ENCODE measurements at places on chromosomes 3 and 15.

DNA sequence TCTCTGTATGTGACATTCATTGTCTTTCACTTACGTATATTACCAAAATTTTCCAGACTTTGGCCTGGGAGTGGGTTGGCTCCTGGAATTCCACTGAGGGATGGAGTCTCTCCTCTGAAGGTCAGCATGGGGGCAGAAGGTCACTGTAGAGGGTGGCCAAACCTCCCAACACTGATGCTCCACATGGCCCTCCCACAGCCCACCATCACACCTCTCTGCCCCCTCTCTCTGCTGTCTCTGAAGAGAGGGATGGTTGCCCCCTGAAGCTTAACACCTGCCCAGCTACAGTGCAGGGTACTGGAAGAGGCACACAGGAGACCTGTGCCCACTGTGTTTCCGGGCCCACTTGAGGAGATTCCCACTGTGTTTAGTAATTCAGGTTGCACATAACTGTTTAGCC is 52.2 kb downstream of the CMTM6 start:
- no peak for DNase-seq

DNA sequence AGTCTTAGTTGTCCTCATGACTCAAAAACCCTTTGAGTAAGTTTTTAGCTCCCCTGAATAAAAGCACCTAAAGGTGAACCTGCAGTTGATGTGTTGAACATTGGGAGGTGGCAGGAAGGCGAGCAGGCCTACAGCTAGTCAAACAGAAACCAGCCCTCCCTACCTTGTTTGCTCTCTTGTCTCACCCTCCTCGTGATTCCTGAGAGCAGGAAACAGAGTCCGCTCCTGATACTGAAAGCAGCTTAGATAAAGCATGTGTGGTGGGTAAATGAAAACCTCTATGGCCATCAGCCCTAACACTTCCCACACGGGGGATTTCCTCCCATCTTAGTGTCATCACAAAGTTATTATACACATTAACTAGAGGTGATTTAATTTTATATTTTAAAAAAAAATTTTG is 21.8 kb upstream of the CLDN18 start:
- peak; percentile 69 for DNase-seq

GRCh38 chr3:123629747-123630047 is 44.8 kb upstream of the HACD2 start:
- DNase-seq = no peak

- DNase-seq = no peak
Measured at GRCh38 chr3:71074423-71074822, 509.1 kb downstream of the FOXP1 start.

- DNase-seq = no peak
Measured at GRCh38 chr15:25332306-25332705, 106.5 kb downstream of the UBE3A start.

- DNase-seq = no peak
Measured at GRCh38 chr15:20642054-20642767, 100.6 kb upstream of the GOLGA6L6 start.
